ENCODE measurements at places on chromosomes 2 and 18.

DNA sequence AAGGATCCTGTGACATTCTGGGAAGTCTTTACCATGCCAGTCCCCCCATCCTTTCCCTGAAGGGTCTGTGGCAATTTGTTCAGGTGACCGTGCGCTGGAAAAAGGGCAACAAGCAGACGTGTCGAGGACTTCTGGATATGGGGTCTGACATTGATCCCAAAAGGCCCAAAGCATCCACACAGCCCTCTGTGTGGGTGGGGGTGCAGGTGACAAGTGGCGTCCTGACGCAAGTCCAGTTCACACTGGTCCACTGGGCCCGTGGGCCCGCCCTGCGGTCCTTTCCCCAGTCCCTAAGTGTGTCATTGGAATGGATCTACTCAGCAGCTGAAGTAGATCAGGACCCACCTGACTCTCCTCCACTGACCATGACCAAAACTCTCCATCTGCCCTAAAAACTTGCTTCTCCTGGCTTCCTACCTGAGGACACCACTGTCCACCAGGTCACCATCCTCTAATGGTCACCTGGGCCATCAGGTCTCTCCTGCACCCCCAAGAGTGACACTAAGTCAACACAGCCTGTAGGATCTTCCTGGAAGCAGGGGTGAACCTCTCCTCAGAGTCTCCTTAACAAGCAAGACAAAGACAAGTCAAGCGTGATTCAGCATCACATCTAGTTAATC lies 85.6 kb upstream of the SLC66A3 start:
- DNase-seq = no peak

GRCh38 chr2:190578158-190579057 lies 43.9 kb upstream of the NEMP2 start:
- DNase-seq = no peak

DNA sequence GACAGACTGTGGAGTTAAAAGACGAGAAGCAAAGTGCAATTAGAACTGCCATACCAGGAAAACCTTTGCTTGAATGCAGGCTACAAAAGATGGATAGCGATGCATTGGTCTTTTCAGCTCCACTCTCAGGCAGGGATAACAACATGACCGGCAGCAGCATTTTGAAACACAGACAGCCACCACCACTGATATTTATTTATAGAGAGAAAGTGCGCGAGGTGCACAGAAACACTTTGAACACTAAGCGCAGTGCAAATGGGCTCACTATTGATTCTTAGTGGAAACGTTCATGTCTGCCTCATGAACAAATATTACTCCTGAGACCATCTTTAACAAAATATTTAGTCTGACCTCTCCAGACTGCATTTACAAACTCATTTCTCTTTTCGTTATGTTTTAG lies 32.9 kb downstream of the CAVIN2 start:
- no peak for DNase-seq

- no peak for DNase-seq
Observed at GRCh38 chr18:67301592-67301991, 214.9 kb downstream of the DSEL start.

GRCh38 chr2:121043827-121044222 lies 241.2 kb downstream of the TFCP2L1 start:
- DNase-seq = no peak

GRCh38 chr2:31983762-31984467 lies 26.9 kb downstream of the MEMO1 start:
- no peak for DNase-seq

- DNase-seq = no peak
Observed at GRCh38 chr2:38037325-38037724, 38.6 kb downstream of the CYP1B1 start.

GRCh38 chr18:63774511-63774910 lies 707 bp upstream of the SERPINB7 start:
- DNase-seq = no peak

- DNase-seq = no peak
Observed at GRCh38 chr18:10564975-10565773, 39.3 kb downstream of the NAPG start.

- peak; percentile 21 for DNase-seq
Observed at GRCh38 chr2:8849327-8849726, 11.9 kb upstream of the KIDINS220 start.

DNA sequence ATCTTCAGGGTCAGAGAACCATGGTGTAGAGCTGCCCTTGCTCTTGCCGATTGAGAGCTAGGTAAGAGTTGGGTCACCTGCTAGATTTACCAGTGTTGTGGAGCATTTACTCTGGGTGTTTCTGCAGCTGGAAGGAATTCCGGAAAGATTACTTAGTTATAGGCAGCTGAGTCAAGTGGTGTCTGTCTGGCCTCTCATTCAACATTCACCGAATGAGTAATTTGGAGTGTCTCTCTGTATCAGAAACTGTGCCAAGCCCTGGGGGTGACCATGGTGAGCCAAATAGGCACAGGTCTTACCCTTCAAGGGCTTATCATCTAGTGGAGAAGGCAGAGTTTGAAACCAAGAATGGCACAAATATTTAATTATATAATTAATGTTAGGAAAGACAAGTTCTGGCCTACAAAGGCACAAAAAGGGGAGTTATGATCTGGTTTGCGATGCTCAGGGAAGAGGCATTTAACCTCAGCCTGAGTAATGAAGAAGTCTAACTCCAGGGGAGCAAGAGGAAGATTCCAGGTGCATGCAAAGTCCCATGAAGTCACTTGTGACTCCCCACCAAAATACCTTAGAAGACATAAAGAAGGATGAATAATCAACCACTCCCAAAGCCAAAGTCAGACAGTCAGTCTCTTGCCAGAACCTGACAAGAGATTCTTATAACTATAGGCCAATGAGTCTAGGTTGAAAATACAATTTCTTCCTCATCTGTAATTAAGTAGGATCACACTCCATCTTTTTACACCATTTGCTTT lies 12.5 kb downstream of the SETBP1 start:
- no peak for DNase-seq

DNA sequence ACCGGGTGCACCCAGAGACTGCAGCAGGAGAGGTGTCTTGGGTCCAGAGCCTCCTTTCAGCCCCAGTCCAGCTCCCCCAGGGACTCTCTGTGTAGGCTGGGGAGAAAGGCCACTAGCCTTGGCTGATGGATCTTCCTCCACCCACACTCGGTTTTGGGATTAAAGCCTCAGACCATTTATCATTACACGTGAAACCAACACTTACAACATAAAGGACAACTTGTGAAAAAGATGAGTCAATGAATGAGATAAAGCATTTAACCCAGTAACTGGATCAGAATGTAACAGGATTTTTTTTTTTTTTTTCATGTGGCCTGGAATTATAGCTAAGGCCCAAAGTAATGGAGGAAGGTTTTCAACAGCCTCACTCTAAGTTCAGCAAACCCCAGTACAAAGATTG lies 32.1 kb downstream of the NAT8 start:
- no peak for DNase-seq

- no peak for DNase-seq
Observed at GRCh38 chr2:161676902-161677496, 52.8 kb downstream of the SLC4A10 start.

GRCh38 chr2:3149441-3150217 lies 228.0 kb downstream of the EIPR1 start:
- DNase-seq = no peak

GRCh38 chr2:24179683-24180082 lies 4.8 kb downstream of the FAM228A start:
- no peak for DNase-seq

- no peak for DNase-seq
Observed at GRCh38 chr18:887716-888115, 17.0 kb upstream of the ADCYAP1 start.

GRCh38 chr2:726169-726568 lies 49.0 kb upstream of the TMEM18 start:
- no peak for DNase-seq

GRCh38 chr2:147177071-147177857 lies 667.6 kb upstream of the ACVR2A start:
- no peak for DNase-seq

GRCh38 chr2:54638103-54638502 lies 85.4 kb upstream of the EML6 start:
- no peak for DNase-seq

- DNase-seq = no peak
Observed at GRCh38 chr2:172241222-172241621, 138.5 kb upstream of the DLX2 start.

DNA sequence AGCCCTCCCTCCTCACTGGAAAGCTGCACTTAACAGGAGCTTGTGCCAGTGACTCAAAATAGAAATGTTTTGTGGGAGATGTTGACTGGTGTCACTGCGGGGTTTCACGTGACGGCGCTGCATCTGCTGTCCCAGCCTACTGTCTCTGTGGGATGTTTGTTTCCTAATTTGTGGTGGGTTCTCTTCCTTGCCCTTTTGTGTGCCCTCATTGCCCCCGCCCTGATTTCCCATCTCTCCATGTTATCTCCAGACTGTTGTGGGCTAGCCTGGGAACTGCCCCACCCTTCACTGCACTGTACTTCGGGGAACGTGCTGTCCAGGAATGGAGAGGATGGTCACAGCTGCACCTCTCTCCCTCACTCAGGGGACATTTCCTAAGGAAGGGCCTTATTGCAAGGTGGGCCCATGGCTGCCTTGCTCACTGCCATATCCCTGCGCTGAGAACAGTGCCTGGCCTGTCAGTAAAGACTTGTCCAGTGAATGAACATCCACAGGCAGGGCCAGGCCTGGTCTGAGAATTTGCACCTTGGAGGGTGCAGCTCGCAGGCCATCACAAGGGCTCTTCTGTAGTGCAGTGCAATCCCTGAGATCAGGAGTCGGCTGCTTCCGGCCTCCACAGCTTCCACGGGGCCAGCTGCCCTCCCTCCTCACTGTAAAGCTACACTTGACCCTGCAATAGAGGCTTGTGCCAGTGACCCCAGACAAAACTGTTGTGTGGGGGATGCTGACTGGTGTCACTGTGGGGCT lies 18.1 kb downstream of the ZAP70 start:
- no peak for DNase-seq

GRCh38 chr2:234025466-234025865 lies 25.0 kb upstream of the SPP2 start:
- no peak for DNase-seq

- no peak for DNase-seq
Observed at GRCh38 chr18:12014521-12015415, 33.5 kb downstream of the IMPA2 start.

DNA sequence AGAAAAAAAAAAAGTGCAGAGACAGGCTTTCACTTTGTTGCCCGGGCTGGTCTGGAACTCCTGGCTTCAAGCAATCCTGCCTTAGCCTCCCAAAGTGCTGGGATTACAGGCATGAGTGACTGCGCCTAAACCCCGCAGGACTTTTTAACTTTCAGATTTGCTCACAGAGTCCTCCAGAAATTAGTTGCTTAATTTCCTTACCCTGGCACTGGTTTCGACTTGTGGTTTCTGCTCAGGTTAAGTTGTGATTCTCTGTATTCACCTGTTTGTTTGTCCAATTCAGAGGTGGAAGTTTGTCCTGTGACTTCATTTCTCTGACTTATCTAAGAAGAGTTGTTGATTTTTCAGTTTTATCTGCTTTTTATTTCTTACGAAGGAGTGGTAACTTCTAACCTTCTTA lies 238.1 kb downstream of the TMEM182 start:
- DNase-seq = no peak

DNA sequence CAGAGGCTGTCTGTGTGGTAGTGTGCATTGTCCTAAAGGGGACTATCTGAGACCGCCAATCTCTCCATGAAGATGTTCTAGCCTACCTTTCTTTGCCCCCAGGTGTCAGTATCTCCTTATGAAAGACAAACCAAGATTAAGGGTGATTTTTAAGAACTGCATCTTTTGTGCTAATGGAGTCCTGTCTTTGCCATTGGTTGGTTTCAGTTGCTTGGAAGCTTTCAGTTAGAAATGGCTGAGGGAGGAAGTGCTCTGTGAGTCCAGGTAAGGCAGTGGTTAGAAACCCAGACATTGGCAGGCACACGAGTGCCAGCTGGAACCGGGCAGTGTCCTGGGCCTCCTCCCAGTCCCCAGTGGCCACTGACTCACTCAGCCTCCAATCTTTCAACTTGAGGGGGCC lies 111.3 kb downstream of the DOCK10 start:
- no peak for DNase-seq

GRCh38 chr2:23745726-23746105 lies 181.2 kb downstream of the ATAD2B start:
- no peak for DNase-seq

- peak; percentile 37 for DNase-seq
Observed at GRCh38 chr2:121860033-121860757, 104.7 kb downstream of the TSN start.

DNA sequence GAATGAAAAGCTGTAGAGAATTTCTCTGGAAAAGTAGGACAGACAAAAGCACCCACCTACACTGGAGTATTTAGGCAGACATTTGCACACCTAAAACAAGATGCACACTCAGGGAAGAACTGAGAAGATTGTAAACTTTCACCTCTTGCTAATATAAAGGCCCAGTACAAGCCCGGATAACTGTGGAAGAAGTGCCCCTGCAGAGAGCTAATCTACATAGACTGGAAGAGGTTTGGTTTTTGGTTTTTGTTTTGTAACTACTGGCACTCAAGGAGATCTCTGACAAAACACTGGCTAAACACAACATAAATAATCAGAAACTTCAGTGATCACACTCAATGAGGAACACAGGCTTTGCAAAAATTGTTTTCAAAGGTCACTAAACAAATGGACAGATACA lies 782.2 kb upstream of the SLC8A1 start:
- DNase-seq = no peak

GRCh38 chr2:176126929-176127773 lies 2.4 kb upstream of the HOXD8 start:
- no peak for DNase-seq

GRCh38 chr18:36628435-36629137 lies 200.2 kb downstream of the TPGS2 start:
- peak; percentile 63 for DNase-seq

DNA sequence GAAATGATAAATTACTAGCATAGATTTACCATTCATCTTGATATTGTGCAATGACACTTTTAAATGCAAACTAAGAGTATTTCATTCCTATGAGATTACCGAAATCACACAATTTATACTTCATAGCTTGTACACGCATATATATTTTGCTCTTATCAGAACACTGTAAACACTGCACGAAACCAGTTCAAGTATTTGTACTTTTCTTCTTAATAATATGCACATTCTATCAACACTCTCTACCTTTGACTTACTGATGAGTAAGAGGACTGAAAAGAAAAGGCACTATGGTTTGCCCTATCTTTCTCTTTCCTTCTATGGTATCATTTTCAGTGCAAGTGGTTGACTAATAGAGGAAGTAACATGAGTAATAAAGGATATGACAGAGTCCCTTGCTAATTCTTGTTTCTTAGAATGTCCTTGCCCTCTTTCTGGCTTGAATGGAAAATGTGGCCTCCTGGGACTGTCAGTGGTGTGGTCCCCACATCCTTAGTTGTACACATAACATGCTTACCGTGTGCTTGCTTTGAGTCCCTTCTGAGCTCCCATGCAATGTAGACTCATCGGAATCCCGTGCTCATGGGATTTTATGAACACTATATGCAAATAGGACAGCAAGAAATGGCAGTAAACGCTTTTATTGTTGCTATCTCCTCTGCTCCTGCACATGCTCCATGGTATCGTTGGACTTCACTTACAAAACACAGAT lies 363.5 kb upstream of the TNP1 start:
- peak; percentile 57 for DNase-seq

Measured in AG09309 (cell line).